ENCODE measurements at places on chromosomes 2 and 18.

DNA sequence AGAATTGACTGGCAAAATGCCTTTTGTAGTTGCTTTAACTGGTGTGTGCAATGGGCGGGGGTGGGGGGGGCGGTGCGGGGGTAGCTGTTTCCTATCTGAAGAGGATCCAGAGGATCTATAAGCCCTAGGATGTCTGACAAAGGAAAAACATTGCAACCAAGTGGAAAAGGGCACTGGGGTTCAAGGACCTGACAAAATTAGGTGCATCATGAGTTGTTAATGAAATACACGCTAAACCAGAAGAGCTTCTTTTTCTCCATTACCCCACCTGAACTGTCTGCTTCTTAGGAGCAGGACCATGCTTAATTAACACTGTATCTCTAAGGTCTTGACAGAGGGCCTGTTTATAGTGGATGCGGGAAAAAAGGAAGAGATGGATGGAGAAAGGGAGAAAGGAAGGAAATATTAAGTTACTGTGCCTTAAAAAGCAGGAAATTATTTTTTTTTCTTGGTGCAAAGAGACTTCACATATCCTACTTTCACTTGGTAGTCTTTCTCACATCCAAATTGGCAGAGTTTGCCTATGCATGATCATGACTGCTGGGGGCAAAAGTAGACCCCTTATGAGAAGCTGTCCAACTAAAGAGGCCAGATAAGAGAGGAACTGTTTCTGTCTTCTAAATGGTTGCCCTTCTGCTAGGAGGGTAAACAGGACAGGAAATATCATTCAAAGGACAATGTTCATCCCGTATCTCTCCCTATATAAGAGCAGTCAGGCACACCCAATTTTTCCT, 4.6 kb downstream of the RND3 start:
- DNase-seq, result no peak

- no peak for DNase-seq
Measured at GRCh38 chr18:31835528-31836133, 75.0 kb upstream of the SLC25A52 start.

DNA sequence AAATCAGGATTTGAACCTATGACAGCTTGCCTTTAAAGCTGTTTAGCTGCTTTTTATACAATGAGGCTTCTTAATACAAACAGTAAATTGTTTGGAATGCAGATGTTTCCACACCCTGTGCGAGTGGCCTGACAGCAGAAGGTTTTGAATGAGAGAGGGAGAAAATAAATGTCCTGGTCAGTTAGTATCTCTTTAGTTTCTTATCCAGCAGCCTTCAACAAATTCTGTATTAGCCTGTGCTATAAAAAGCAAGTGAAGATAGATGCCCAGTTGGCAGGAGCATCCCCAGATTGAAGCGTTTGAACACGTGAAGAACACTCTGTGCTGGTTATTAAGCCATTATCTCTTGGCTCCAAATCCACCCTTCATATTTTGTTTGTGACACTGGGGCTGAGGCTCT, 70.6 kb downstream of the CERS6 start:
- no peak for DNase-seq

DNA sequence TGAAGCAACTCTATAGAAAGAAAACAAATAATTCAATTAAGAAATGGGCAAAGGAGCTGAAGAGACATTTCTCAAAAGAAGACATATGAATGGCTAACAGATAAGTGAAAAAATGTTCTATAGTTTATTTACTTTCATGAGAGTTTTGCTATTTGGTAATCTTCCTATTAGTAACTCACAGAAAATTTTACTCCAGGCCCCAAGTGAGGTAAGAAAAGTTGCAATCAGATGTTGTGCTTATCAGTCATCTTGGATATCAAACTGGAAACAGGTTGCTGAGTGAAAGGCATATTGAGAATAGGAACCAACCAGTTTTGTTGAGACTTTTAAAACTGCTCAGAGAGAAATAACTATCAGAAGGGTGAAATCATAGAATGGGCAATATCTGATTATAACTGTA, 1179.0 kb upstream of the ACVR2A start:
- no peak for DNase-seq

GRCh38 chr18:45116116-45116515, 435.4 kb downstream of the SETBP1 start:
- no peak for DNase-seq

GRCh38 chr2:19868701-19869580, 32.8 kb downstream of the TTC32 start:
- no peak for DNase-seq

GRCh38 chr2:170553748-170554147, 161.4 kb upstream of the SP5 start:
- DNase-seq, result no peak

DNA sequence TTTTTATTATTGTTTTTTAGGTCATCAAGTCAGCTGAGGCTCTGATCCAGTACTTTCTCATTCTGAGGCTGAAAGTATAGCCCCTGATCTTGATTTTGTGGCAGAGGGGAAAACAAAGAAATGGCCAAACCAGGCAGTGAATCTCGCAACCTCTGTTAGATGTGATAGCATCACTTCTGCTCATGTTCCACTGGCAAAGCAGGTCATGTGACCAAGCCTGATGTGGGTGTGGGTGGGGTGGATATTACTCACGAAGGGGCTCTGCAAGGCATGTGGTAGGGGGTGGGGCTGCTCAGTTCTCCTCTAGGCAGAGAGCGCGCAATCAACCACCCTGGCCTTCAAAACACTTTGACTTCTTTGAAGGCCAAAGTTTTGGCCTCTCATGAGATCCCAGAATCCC, 254.2 kb downstream of the MYCN start:
- no peak for DNase-seq

GRCh38 chr2:182302174-182302573, 124.7 kb downstream of the PDE1A start:
- DNase-seq, result no peak

DNA sequence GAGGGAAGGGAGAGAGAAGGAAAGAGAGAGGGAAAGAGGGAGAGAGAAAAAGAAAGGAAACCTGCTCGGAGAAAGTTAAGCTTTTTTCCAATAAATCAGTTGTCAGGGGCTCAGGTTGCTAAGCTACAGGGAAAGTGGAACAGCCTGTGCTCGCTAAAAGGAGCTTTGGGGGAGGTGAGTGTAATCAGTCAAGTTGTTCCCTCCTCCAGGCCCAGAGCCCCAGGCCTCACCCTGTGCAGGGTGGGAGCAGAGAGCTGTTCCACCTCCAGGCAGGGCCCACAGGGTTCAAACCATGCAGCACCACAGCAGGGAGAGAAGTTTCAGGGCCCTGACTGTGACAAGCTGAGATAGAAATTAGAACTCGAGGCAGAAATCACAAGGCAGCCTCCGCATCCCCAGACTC, 56.4 kb upstream of the PPP1CB start:
- DNase-seq, result no peak

DNA sequence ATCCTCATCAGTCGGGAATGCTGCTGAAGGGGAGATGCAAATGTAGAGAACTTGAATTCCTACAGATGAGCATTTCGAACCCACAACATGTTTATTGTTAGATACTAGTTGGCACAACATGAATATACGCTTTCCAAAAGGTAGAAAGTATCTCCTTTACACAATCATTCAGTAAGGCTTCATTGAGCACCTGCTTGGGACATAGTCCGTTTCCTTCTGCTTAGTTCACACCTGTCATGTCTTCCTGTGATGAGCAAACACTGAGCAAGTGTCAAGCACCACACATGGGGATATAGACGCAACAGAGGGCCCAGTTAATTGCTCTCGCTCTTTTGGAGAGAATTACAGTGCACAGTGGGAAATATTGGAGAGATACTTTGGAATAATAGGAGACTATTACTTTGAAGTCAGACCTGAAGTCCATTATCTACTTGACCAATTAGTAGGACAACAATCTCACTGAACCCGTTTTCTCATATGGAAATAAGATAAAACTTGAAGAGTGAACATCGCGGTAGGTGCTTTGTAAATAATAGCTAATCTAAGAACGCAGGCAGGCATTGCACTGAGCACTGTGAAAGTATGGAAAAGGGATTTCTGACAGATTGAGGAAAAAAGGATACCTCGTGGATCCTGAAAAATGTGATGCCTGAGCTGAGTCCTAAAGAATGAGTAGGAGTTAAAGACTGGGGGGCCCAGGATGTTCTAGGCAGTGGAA, 1.2 kb downstream of the CPSF3 start:
- DNase-seq, result no peak

DNA sequence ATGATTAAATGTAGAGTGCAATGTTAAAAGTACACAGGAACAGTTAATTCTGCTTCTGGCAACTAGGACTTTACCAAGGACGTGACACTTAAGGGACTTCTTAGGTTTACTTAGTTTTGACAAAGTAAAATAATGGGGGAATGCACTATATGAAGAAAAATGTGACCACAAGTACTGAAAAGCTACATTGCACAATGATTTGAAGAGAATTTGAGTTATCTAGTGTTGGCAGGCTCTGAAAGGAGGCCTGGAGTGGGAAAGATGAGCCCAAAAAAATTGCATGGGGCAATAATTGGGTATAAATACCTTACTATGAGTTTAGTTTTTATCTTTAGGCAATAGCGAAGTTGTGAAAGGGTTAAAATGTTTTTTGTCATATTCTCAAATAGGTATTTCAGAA, 173.7 kb downstream of the DOK6 start:
- no peak for DNase-seq

DNA sequence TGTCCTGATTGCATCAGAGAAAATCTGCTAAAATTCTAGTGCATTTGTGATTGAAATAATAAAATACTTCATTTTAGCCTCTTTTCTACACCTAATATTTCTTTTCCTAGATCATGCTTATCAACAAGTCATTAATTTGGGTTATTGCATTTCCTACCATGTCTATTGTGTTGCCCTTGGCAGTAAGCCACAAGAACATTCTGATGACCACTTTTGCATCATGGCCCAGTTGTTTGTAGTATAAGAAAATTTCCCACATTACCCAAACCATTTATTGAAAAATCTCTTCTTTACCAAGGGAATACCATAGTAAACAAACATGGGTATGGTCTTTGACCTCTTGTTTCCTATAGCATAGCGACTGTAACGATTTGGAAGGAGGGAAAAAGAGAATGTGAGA, 76.3 kb downstream of the R3HDM1 start:
- DNase-seq, result no peak

DNA sequence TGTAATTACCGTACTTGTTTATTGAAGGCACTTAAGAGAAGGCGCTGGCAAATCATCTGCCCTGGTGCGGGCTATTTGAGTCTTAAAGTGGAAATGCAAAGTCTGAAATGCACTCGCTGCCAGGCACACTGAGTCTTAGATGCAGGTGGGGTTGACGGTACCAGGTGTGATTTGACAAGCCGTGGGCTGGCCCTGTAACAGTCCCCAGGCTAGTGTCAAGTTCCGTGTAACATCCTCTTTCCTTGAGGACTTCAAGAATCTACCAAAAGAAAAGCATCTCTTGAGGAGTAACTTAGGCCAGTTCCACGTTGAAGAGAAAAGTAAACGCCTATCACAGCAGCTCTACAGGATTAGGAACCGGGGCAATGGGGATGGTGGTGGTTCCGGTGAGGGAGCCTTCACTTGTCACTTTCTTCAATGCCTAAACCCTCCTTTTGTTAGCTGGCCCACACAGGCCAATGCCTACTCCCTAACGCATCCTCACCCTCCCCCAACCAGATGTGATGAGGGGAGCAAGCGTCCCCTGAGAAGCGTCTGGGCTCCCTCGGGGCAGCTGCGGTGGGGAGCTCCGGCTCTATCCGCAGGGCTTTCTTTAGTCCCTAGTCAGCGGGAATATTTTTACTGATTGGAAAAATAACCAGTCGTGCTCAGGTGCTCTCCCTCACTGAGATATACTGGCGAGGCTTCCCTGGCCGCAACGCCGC, 1.5 kb upstream of the UGP2 start:
- DNase-seq, result no peak

DNA sequence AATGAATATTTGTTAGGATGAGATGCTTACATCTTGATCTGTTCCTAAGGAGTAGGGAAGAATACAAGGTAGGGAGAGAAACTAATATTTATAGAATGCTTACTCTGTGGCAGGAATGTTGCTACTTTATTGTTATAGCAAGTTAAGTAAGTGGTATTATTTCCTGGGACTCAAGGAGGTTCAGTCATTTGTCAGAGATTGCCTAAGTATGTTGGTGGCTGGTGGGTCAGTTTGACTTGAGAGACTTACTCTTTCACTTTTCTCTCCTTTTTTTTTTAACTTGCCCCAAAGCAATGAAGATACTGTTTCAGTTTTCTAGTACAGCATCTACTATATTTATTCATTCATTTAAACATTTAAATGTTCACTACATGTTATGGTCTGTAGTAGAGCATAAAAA, 209.2 kb upstream of the STON1 start:
- no peak for DNase-seq

DNA sequence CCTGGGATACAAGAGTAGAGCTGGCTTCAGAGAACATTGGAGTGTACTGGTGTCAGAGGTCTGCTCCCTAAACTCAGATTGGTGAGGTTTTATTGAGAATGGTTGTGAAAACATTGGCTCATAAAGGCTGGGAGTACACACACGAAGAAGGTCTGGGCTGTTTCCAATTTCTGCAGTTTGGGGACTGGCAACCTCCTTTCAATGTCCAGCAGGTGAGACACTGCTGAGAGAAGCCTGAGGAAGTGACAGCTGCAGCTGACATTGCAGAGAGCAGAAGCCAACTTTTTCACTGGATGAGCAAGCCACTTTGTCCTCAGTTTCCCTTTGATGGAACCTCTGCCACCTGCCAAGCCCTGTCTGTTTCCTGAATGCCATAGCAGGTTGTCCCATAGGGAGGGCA, 346.6 kb upstream of the SPRED2 start:
- DNase-seq, result no peak

- peak; percentile 91 for DNase-seq
Measured at GRCh38 chr2:199303728-199304177, 154.0 kb downstream of the SATB2 start.

DNA sequence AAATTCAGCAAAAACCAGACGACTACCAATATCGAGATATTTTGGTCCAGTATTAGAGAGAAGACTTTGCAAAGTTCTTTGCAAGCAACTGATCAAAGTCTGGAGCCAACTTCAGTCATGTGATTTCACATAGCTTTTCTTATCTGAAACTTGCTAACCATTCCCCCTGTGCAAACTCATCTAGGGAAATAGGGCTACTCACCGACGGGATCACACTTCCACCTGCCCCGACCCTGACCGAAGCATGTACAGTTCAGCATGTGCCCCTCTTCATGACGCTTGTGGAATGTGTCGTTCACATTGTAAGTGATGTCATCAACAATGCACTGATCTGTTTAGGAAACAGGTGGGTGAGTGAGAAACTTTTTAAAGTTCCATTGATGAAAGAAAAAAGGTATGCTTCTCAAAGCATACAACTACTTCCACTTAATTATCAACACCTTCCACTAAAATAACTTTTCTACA, 15.4 kb downstream of the FN1 start:
- no peak for DNase-seq

DNA sequence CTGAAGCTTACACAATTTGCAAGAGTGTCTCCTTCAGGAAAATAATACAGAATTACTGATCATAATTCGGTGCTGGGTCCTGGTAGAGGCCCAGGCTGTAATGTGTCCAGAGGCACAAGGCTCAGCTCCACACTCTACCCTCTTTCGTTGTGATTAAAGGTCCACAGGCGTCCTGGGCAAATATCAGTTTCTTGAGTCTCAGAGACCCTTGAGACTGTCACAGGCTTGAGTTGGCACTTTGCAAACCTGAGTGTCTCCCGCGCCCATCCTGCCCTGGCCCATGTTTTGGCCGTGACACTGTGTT, 46.9 kb upstream of the SMAD7 start:
- DNase-seq, result peak; percentile 93

- DNase-seq, result no peak
Measured at GRCh38 chr2:97851172-97851571, 137.8 kb downstream of the ZAP70 start.

- DNase-seq, result peak; percentile 91
Measured at GRCh38 chr2:99974682-99975375, 167.6 kb downstream of the AFF3 start.
